ENCODE measurements at places on chromosomes 4 and X.

DNA sequence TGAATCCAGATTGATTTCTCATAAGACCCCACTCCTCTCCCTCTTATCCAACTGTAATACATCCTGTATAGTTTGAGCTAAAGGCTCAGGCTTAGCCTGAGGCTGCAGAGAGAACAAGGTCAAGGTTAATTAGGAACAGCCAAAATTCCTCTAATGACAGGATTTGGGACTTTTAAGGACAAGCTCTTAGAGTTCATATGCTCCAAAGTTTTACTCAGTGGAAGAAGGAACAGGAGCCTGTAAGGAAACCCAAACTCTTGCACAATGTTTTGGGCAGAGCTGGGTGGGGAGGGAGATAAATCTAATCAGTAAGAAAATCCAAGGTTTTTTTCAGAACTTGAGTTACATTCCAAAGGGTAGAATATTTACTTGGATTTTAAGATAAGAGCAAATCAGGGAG, 238.8 kb downstream of the QDPR start:
- DNase-seq = no peak

DNA sequence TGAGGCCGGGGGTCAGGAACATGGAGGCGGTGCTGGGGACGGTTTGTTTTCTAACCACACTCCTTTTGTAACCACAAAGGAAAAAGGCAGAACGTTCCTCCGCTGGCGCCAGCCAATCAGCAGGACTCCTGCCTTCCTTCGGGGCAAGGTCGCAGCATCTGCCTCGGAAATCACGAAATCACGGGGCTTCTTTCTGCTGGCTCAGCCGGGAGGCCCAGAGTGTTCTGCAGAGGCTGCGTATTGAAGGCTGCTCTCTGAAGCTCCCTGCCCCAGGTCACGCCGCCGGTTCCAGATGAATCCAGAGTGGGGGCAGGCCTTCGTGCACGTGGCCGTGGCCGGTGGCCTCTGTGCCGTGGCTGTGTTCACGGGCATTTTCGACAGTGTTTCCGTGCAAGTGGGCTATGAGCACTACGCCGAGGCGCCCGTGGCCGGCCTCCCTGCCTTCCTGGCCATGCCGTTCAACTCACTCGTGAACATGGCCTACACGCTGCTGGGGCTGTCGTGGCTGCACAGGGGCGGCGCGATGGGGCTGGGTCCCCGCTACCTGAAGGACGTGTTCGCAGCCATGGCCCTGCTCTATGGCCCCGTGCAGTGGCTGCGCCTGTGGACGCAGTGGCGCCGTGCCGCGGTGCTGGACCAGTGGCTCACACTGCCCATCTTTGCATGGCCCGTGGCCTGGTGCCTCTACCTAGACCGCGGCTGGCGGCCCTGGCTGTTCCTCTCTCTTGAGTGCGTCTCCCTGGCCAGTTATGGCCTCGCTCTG, 9.4 kb downstream of the TMEM187 start:
- DNase-seq = peak; percentile 73

DNA sequence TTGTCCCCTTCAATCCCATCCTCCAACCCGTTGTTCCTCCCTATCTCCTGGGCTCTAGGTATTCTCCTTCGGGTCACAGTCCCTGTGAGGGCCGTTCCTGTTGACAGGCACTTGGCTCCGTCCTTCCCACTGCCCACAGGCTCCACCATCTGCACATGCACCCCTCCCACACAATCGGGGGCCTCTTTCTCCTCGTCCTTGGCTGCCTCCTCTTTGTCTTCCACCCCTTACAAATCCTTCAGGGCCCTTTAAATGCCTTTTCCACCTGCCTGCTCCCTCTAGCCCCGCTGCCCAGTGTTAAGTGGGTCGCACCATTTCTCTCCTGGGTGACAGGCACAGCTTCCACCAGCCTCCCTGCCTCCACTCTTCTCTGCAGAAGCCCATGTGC, 2.7 kb upstream of the AVPR2 start:
- no peak for DNase-seq

- no peak for DNase-seq
Observed at GRCh38 chr4:3421470-3421869, 20.3 kb upstream of the HGFAC start.

GRCh38 chrX:72309297-72310071, 3.8 kb upstream of the CITED1 start:
- no peak for DNase-seq

DNA sequence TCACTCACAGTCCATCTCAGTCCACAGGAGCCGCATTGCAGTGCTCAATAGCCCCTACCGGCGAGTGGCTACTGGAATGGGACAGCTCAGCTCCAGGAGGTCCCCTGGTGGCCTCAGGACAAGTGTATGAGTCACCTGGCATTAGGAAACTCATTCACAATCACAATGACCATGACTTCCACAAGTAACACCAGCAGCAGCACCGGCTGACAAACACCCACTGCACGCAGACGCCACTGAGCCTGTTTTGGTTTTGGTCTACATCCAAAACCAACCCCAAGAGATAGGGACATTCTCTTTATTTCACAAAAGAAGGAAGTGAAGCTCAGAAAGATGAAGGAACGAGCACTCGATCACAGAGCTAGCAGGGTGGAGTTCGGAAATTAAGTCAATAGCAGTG, 8.1 kb downstream of the JAKMIP1 start:
- DNase-seq = no peak

DNA sequence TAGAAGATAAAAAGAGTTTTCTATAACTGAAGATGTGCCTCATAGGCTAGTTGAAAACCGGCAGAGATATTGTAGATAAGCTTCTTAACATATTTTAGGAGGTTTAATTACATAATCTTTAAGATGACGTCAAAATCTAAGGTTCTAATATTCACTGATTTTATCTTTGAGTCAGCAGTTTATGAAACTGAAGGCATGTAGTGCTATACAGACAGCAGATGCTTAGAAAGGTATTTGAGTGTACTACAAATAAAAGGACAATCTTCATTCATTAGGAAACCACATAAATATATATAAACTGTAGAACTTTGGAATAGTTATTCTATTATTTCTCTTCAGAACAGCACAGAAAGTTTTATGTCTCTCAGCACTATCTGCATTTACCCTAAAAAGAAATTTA, 504.8 kb downstream of the IL15 start:
- DNase-seq = no peak

All from CD4-positive, alpha-beta T cell treated with Interleukin-12 subunit alpha and Interleukin-12 subunit beta, for 1 hour (primary cell).